ENCODE measurements at places on chromosomes 13 and 19. TPM values are rescaled to one million over a fixed set of nuclear protein-coding genes. Genes with fewer than 3 reads are reported as not detected.

- no peak overlapping the region for H3K4me3 ChIP-seq
- no peaks in the 10 kb centered on the region for H3K4me1 ChIP-seq
- H3K36me3 ChIP-seq: no peaks in the 10 kb centered on the region
Observed at GRCh38 chr19:51253088-51253806, 2.4 kb downstream of the SIGLECL1 start.

CPT1C gene
- 1.5 TPM for total RNA-seq

DNA sequence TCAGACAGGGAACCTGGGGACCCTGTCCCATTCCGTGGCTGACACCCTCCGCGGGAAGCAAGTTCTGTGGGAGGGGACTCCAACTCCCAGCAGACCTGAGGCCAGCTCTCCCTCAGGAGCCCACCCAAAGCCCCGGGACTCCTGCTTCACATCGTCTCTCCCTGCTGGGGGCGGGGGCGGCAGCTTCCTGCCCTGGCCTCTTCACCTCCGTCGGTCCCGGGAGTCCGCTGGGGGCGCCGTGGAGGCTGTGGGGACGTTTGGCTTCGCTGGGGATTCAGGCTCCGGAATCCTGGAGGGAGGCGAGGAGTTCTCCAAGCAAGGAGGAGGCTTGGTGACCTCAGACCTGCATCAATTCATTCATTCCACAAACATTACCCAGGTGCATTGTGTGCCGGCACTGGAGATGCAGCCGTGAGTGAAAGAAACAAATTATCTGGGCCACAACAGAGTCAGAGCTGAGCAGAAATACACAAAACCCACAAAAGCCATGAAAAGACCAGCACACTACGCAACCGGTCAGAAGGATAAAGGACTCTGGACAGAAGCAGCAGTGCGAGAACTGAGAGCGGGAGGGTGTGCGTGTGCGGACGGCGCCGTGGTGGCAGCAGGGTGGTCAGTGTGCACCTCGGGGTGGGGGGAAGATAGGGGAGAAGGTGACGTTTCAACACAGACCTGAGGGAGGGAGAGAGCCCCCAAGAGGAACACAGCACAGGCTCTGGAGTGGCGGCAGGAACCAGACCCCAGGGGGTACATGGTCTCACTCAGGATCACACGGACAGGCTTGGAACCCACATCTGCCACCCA lies 19.0 kb downstream of the EPS8L1 start:
- no peaks in the 10 kb centered on the region for H3K4me1 ChIP-seq
- H3K36me3 ChIP-seq: no peaks in the 10 kb centered on the region
- H3K4me3 ChIP-seq: no peak overlapping the region
- no peaks in the 10 kb centered on the region for H3K27me3 ChIP-seq
- H3K27ac ChIP-seq: no peak overlapping the region

- DNase-seq: no peak
- H3K4me3 ChIP-seq: no peak overlapping the region
- no peaks in the 10 kb centered on the region for H3K27me3 ChIP-seq
Observed at GRCh38 chr19:4012092-4012974, 4.8 kb downstream of the PIAS4 start.

DNA sequence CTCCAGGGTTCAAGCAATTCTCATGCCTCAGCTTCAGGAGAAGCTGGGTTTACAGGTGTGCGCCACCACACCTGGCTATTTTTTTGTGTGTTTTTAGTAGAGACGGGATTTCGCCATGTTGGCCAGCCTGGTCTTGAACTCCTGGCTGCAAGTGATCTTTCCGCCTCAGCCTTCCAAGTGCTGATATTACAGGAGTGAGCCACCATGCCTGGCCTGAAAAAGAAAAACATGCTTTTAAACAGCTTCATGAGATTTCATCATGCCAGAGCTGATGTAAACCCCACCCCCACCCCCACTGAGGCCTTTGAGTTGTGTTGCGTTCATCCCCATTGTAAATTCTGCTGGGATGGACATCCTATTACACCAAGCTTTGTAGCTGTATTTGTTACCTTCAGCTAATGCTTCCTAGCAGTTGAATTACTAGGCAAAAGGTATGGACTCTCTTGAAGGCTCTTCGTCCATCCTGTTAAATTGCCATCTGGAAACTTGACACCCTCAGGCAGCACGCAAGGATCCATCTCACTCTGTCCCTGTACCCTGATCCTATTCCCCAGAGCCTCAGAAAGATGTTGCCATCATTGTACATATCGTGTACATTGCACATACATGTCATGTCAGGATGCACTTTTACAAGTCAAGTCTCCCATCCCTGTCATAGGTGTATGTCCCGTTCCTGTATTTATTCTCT lies 47.3 kb downstream of the NFIX start:
- no peak overlapping the region for H3K4me3 ChIP-seq
- no peaks in the 10 kb centered on the region for H3K36me3 ChIP-seq
- H3K27ac ChIP-seq: no peak overlapping the region
- DNase-seq: no peak
- H3K4me1 ChIP-seq: peaks cover 37% of the 10 kb centered on the region
- no peaks in the 10 kb centered on the region for H3K27me3 ChIP-seq

DNA sequence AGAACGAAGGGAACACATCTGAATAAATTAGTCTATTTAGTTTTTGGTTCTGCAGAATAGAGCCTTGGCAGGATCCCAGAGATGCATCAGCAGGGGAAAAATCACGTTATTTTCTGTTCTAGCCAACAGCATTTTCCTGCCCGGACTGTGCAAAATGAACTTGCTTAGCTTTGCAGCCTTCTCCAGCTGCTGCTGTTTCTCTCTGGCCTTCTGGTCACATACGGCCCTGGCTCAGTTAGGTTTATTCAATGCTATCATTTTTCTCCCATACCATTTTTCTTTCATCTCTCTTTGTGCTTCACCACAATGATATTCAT lies 110.4 kb upstream of the KL start:
- no peak for DNase-seq
- H3K27me3 ChIP-seq: no peaks in the 10 kb centered on the region
- no peaks in the 10 kb centered on the region for H3K36me3 ChIP-seq

GRCh38 chr13:37361608-37362007 lies 237.0 kb downstream of the POSTN start:
- no peaks in the 10 kb centered on the region for H3K27me3 ChIP-seq
- H3K4me1 ChIP-seq: no peaks in the 10 kb centered on the region
- no peaks in the 10 kb centered on the region for H3K36me3 ChIP-seq

Data from naive thymus-derived CD4-positive, alpha-beta T cell (primary cell).